GM12878 (cell line): ENCODE measurements at places on chromosomes 16 and 17.
A peak's percentile ranks its signal among the peaks of the same experiment; 100 is the strongest.

DNA sequence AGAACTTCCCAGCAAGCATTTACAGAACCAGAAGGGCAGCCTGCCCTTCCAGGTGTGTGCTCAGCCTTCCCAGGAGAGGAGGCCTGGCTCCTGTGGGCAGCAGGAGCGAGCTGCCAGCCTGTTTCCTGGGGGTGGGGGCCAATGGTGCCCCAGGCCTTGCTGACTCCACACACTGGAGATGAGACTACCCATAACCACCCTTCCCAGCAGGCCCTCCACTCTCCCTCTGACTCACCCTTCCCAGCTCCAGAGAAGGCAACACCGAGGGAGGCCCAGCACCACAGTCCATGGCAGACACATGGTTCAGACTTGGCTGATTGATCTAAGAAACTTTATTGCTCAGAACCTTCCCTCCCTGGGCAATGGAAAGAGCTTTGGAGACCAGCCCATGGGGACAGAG lies 1.8 kb upstream of the PRSS53 start:
- no peak overlapping the region for H3K27ac ChIP-seq
- no peak overlapping the region for H3K4me3 ChIP-seq
- H3K4me1 ChIP-seq, result peaks cover 4% of the 10 kb centered on the region
- DNase-seq, result no peak

GRCh38 chr16:80231888-80232287 lies 308.9 kb upstream of the DYNLRB2 start:
- H3K4me1 ChIP-seq, result peaks cover 3% of the 10 kb centered on the region; the same call in 1 of the 2 replicates
- no peaks in the 10 kb centered on the region for H3K36me3 ChIP-seq
- no peaks in the 10 kb centered on the region for H3K27me3 ChIP-seq
- no peak overlapping the region for H3K4me3 ChIP-seq

DNA sequence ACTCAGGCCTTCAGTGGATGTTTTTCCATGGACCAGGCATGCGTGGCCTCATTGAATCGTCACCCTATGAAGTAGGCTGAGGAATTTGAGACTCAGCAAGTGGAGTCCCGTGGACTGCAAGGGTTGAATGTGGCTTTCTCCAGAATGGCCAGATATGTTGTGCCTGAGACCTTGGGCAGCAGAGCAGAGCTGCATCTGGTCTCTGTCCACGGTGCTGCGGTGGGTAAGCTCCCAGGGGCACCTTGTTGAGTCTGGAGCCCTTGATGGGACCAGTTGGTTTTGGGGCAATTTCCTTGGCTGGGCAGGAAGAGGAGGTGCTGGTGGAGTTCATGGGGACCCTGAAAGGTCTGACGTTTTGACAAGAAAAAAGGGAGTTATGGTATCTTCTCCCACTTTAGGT lies 368.1 kb upstream of the EEF2KMT start:
- no peak overlapping the region for H3K4me3 ChIP-seq
- no peaks in the 10 kb centered on the region for H3K36me3 ChIP-seq
- DNase-seq, result no peak
- no peak overlapping the region for H3K27ac ChIP-seq

GRCh38 chr17:45149669-45150664 lies 1.7 kb downstream of the HEXIM1 start:
- H3K27ac ChIP-seq, result peak overlapping the region; percentile 81
- peaks cover 16% of the 10 kb centered on the region for H3K4me1 ChIP-seq
- no peak for DNase-seq
- H3K27me3 ChIP-seq, result no peaks in the 10 kb centered on the region
